ENCODE measurements at places on chromosomes 13 and 19.
A peak's percentile ranks its signal among the peaks of the same experiment; 100 is the strongest.

DNA sequence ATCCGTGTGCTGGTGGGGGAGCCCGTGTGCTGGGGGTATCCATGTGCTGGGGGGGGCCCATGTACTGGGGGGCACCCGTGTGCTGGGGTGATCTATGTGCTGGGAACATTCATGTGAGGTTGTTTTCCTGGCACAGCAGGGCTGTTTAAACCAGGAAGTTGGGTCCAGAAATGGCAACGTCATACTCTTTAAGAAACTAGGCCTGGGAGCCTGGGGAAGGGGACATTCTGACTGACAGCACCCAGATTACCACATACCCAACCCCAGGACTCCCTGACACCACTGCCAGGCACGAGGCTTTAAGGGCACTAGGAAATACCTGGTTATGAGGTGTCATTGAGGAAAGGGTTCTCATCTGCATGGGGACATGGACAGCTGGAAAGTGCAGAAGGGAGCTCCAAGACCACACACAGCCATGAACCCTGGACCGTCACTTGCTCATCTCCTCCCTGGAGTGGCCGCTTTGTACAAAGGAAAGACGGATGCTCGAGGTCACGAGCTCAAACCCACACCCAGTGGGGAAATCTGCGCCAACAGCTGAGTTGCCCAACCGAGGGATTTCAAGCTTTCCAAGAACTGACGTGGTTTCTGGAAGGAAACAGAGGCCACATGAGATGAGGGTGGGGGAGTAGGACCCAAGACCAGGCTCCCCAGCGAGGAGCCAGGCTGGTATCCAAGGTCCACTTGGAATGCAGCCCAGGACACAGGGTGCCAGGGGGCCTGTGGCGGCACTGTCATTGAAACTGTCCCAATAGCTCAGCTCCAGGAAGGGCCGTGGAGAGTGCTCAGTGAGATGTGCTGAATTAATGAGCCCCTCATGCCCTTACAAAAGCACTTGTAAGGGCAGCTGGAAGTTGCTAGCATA, 40.9 kb downstream of the RAB20 start:
- no peak for DNase-seq

- peak; percentile 47 for DNase-seq
Measured at GRCh38 chr13:93227280-93227877, 772 bp downstream of the GPC6 start.

GRCh38 chr19:46216612-46217011, 12.9 kb upstream of the IGFL1 start:
- no peak for DNase-seq

DNA sequence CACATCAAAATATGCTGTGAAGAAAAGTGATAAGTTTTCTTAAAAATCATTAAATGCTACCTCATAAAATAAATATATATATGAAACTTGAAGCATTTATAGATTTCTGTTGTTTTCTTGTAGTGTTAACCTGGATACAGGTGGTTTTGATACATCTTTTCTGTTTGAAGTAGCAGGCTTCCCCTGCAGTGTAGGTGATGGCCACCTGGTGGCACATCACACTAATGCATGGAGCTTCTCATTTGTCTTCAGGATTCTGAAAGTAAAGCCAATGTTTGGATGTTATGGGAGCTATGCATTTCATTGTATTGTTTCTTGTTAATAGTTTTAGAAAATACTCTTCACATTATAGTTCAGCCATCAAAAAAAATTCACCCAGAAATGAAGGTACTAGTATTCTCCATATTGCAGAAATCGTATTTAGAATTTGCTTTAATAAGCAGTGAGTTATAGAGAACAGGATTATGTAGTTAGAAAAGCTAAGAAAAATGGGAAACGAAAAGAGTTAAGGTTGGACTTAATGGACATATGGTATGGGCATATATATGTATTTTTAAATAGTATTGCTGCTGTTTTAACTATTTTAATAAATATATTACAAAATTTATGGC, 18.7 kb downstream of the GPR180 start:
- DNase-seq, result peak; percentile 67
